Activated CD4-positive, alpha-beta memory T cell treated with anti-CD3 and anti-CD28 coated beads for 36 hours (primary cell): ENCODE measurements at places on chromosomes 3 and 15. TPM values are rescaled to one million over a fixed set of nuclear protein-coding genes. Genes with fewer than 3 reads are reported as not detected.

The NCEH1 gene
- 5.2 TPM for total RNA-seq

DNA sequence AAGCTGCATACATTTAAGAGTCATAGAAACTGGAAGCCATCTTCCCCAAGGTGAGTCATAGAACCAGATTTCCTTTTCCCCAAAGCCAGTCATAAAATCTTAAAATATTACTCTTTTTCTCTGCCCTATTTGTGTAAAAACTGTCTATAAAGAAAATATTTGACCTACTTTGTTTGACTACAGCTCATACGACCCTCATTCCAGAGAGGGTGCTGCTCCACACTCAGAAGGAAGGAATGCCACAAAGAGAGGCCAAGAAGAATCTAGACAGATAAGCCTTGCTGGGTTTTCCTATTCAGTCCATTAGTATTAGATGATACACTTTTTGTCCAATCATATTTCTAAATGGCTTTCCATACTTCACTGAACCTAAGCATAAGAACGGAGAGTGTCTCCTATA is 671.6 kb upstream of the SGO1 start:
- no peak overlapping the region for H3K27ac ChIP-seq
- no peak overlapping the region for H3K4me3 ChIP-seq
- no peak for DNase-seq
- H3K4me1 ChIP-seq: no peaks in the 10 kb centered on the region

The RASGRP1 gene
- total RNA-seq: 167 TPM

The FMN1 gene
- total RNA-seq: not detected

The GPR27 gene
- total RNA-seq: 1.2 TPM

The LRRC58 gene
- 16.9 TPM for total RNA-seq
